ENCODE measurements at places on chromosomes 3 and 15. TPM values are rescaled to one million over a fixed set of nuclear protein-coding genes. Genes with fewer than 3 reads are reported as not detected.

TMOD2 gene
- 32.0 TPM for total RNA-seq

CADM2 gene
- not detected for total RNA-seq

DCP1A gene
- total RNA-seq, result 27.3 TPM

ARHGAP31 gene
- total RNA-seq, result 18.4 TPM

RTP3 gene
- not detected for total RNA-seq

ADAMTS9 gene
- 2.4 TPM for total RNA-seq

CSTA gene
- not detected for total RNA-seq

CHRM5 gene
- total RNA-seq, result not detected

HYPK gene
- total RNA-seq, result 9.5 TPM

NR2E3 gene
- total RNA-seq, result not detected

SLC22A13 gene
- total RNA-seq, result 0.33 TPM

CKMT1B gene
- total RNA-seq, result not detected

PCOLCE2 gene
- total RNA-seq, result 9.0 TPM

CFAP92 gene
- total RNA-seq, result under 0.01 TPM

TEX55 gene
- total RNA-seq, result not detected

DAPK2 gene
- 1.00 TPM for total RNA-seq

CTDSPL gene
- total RNA-seq, result 12.4 TPM

IL17RD gene
- total RNA-seq, result 2.9 TPM

TRMT10C gene
- total RNA-seq, result 36.5 TPM

Measured in melanocyte of skin (primary cell).